Pancreas (tissue), 10 donors: ENCODE measurements at places on chromosomes 12 and 14.

DNA sequence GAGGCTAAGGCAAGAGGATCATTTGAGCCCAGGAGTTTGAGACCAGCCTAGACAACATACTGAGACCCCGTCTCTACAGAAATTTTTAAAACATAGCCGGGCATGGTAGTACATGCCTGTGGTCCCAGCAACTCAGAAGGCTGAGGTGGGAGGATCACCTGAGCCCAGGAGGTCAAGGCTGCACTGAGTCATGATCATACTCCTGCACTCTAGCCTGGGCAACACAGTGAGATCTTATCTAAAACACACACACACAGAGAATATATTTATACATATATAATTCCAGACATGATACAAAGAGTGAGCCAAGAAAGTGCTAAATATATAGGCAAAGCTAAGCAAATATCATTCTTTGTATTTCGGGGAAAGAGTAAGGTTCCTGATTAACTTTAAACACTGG is 9.4 kb downstream of the ZFC3H1 start:
- no peaks in the 10 kb centered on the region for H3K27me3 ChIP-seq
- H3K4me3 ChIP-seq = no peak overlapping the region
- H3K4me1 ChIP-seq = peaks cover 19% of the 10 kb centered on the region
- DNase-seq = no peak

GRCh38 chr12:23399402-23399933 is 550.0 kb downstream of the SOX5 start:
- no peaks in the 10 kb centered on the region for H3K36me3 ChIP-seq
- DNase-seq = no peak
- no peak overlapping the region for H3K4me3 ChIP-seq
- H3K4me1 ChIP-seq = no peaks in the 10 kb centered on the region
- H3K27ac ChIP-seq = no peak overlapping the region
- H3K27me3 ChIP-seq = no peaks in the 10 kb centered on the region

DNA sequence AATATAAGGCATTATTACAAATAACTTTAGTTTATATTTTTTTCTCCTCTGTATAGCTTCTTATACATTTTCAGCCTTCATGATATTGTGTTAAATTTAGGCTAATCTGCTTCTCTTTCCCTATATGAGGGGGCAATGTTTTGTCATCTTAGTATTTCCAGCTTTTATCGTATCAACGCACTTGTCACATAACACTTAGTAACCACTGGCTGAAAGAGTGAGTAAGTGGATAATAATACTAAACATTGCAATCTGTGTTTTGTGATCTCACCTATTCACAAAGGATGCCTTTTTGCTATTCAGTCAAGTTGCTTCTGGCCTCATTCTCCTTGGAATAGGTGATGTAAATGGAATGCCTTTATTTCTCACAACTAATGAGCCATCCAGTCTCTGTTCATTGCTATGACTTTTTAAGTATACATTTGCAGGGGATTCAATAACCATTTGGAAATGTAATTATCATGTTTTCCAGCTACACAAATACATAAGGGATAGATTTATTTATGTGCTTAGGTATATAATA is 260.9 kb downstream of the BMP4 start:
- H3K36me3 ChIP-seq = no peaks in the 10 kb centered on the region
- no peaks in the 10 kb centered on the region for H3K27me3 ChIP-seq
- no peaks in the 10 kb centered on the region for H3K4me1 ChIP-seq
- H3K27ac ChIP-seq = no peak overlapping the region
- H3K4me3 ChIP-seq = no peak overlapping the region
- no peak for DNase-seq

- H3K36me3 ChIP-seq = no peaks in the 10 kb centered on the region
- no peak overlapping the region for H3K4me3 ChIP-seq
- no peak overlapping the region for H3K27ac ChIP-seq
- no peaks in the 10 kb centered on the region for H3K4me1 ChIP-seq
- DNase-seq = no peak
Observed at GRCh38 chr12:96343347-96343954, 56.8 kb downstream of the CDK17 start.

- H3K4me1 ChIP-seq = no peaks in the 10 kb centered on the region
- H3K27ac ChIP-seq = no peak overlapping the region
- H3K4me3 ChIP-seq = no peak overlapping the region
- no peaks in the 10 kb centered on the region for H3K36me3 ChIP-seq
- DNase-seq = no peak
- H3K27me3 ChIP-seq = no peaks in the 10 kb centered on the region
Observed at GRCh38 chr12:90690120-90690519, 264.9 kb downstream of the CCER1 start.

DNA sequence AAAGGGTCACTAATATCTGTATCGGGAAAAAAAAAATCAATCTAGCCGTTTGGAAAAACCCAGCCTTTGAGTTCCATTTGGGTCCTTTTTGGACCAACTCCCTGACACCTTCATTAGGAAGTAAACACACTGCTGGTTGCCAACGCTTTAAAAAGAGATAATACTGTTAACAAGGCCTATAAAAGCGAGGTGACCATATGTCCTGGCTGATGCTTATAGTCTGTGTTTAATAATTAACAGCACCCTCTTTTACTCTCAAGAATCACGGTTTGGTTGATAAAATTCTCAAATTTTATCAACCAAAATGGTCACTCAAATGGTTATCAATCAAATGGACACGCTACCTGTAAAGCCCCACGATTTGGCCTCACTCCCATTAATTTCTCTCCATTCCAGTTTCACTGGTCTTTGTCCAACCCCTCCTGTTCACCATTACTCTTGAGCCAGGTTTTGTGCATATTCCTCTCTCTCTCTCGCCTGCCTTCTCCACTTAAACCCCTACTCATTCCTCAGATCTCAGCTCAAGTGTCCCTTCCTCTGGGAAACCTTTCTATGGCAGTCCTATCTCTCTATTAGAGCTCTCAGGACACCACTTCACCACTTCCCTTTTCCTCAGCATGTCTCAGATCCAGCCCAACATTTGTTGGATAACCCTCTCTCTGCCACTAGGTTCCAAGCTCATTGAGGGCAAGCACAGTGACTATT is 9.5 kb downstream of the BTG1 start:
- peak overlapping the region; percentile 15 for H3K27ac ChIP-seq
- DNase-seq = no peak
- peak overlapping the region; percentile 88 for H3K4me3 ChIP-seq
- no peaks in the 10 kb centered on the region for H3K27me3 ChIP-seq

DNA sequence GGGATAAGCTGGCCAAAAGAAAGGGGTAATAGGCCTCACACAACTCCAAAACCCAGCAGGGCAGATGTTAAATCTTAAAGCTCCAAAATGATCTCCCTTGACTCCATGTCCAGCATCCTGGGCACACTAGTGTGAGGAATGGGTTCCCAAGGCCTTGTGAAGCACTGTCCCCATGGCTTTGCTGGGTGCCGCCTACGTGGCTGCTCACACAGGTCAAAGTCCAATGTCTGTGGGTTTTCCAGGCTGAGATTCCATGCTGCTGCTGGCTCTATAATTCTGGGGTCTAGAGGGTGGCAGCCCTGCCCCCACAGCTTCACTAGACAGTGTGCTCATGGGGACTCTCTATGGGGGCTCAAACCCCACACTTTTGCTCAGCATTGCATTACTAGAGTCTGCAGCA is 145.3 kb upstream of the GRIN2B start:
- H3K36me3 ChIP-seq = no peaks in the 10 kb centered on the region
- DNase-seq = no peak
- H3K4me1 ChIP-seq = no peaks in the 10 kb centered on the region
- H3K27me3 ChIP-seq = no peaks in the 10 kb centered on the region
